ENCODE measurements at places on chromosomes 12 and 14. TPM values are rescaled to one million over a fixed set of nuclear protein-coding genes. Genes with fewer than 3 reads are reported as not detected.

The PTHLH gene
- not detected for total RNA-seq

The TGM1 gene
- total RNA-seq, result 1.1 TPM

The TBC1D30 gene
- total RNA-seq, result 0.35 TPM

The CLEC4D gene
- 0.11 TPM for total RNA-seq

The NKX2-1 gene
- not detected for total RNA-seq

The ANGEL1 gene
- total RNA-seq, result 10.5 TPM

The MYO1H gene
- total RNA-seq, result 0.16 TPM

The PRIMA1 gene
- total RNA-seq, result 10.3 TPM

The INHBE gene
- not detected for total RNA-seq

The ARHGAP9 gene
- 6.4 TPM for total RNA-seq

The TCL1B gene
- total RNA-seq, result not detected

The KRT72 gene
- not detected for total RNA-seq

The PLCZ1 gene
- not detected for total RNA-seq

The FLRT2 gene
- 3.4 TPM for total RNA-seq

The FUT8 gene
- 15.7 TPM for total RNA-seq

- DNase-seq, result no peak
These were observed 154.6 kb upstream of the NOS1 start for GRCh38 chr12:117516034-117516433.

GRCh38 chr12:122862110-122862634, 26.9 kb downstream of the HIP1R start:
- peak; percentile 58 for DNase-seq

DNA sequence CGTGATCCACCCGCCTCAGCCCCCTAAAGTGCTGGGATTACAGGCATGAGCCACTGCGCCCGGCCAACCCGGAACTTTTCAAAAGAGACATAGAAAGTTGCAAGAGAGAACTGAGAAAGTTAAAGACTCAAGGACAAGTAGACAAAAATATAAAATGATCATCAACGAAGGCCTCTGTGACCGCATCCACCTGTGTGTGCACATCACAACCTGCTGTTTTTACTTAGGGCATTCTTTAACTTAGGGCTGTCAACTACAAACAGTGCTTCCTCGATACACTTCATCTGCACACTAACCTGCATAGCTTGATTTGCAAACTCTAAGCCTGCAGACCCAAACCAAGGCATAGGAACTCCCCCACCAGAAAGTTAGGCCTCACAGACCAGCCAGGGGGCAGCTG, 14.8 kb downstream of the P2RX2 start:
- no peak for DNase-seq

DNA sequence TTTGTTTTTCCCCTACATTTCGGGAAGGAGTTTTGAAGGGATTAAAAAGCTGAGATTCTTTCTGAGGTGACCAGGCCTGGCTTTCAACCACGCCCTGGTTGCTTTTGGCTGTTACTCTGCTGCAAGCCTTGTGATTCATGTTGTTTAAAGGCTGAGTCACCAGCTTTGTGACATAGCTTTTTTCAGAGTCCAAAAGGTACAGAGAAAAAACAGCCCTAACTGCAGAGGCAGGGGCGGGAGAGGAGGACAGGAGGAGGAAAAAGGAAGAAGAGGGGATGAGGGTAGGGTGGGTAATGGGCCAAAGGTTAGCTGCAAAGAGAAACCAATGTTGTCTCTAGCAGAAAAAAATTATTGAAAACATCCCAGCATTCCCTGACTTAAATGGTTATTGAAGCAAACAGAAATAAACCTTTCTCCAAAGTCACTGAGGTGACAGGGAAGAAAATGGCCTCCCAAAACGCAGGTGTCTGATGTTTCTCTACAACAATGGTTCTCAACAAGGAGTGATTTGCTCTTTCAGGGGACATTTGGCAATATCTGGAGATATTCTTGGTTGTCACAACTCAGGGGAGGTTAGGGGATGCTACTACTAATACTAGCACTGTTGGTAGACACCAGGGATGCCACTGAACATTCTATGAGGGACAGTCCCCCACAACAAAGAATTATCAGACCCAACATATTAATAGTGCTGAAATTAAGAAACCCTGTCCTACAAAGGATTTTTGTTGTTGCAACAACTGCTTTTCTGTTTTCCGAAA, 2.1 kb upstream of the UBC start:
- no peak for DNase-seq

GRCh38 chr12:18108611-18109010, 18.6 kb upstream of the RERGL start:
- no peak for DNase-seq

- peak; percentile 95 for DNase-seq
These were observed 105.2 kb upstream of the ATF7IP start for GRCh38 chr12:14260011-14260993.

GRCh38 chr12:93759512-93760081, 82.4 kb downstream of the CRADD start:
- no peak for DNase-seq

DNA sequence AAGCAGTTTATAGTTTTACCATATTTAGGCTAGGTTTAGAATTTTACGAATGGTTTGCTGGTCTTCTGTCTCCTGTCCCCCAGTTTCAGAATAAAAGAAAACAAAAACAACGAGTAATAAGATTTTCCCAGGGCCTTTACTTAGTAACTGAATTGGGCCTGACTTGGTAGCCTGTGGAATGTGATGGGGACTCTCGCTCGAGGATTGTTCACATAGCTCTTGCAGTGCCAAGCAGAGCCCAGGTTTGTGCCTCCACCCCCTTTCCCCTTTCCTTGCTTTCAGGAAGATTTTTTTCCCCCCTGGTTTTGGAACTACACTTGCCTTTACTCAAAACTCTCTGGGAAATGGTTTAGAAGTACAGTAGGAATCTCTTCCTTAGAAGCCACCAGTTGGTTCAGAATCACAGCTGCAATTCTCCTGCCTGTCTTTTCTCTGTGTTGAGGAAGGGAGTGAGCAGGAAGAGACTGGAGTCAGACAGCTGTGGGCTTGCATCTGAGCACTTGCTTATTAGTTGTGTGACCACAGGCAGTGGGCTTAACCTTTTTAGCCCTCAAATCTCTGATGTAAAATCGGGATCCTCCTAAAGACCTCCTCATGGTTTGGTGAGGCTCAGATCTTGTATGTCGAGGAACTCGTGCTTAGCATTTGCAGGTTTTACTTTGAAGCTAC, 501.2 kb downstream of the PCNX1 start:
- no peak for DNase-seq

GRCh38 chr12:2940564-2940963, 18.6 kb upstream of the TEAD4 start:
- DNase-seq, result no peak

- DNase-seq, result no peak
These were observed 9.2 kb downstream of the CABP1 start for GRCh38 chr12:120649442-120650232.

GRCh38 chr12:103278329-103278728, 217.4 kb downstream of the C12orf42 start:
- DNase-seq, result no peak

DNA sequence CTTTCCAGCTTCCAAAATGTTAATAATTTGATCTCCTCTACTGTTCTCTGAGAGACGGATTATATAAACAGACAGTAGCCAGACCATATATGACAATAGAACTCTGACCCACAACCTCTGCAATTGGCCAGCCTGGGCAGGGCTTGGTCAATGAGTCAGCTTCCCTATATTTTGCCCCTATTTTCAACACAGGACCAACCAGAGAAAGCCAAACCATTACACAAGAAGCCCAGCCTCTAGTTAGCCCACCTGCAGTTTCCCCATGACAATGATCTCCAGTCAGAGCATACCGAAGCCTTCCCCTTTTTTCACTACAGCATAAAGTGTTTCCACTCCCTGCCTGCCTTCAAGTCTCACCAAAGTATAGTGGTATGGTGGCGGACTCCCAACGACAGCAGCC, 7.6 kb upstream of the EXD2 start:
- no peak for DNase-seq

- peak; percentile 74 for DNase-seq
These were observed 515 bp upstream of the ABCC9 start for GRCh38 chr12:21941506-21942376.

DNA sequence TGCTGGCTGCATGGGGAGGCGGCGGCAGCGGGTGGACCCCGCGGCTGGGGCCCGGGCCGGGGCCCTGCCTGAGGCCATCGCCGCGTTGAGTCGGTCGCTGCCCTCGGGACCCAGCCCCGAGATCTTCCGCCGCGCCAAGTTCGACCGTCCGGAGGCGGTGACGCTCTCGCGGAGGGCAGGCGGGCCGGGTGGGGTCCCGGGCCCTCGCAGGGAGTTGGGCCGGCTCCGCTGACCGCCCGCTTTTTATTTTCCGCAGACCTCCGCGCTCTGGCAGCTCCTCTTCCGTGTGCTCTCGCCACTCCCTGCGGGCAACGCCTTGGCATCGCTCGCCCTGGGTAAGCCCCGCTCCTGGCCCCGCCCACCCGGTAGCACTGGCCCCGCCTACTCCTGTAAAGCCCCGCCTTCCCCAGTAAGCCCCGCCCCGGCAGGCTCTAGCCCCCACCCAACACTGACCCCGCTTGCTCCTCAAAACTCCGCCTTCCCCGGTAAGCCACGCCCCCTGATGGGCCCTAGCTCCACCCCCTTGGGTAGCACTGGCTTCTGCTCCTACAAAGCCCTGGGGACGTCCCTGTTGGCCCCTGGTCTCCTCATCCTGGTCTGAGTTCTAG, 424 bp downstream of the TEDC1 start:
- peak; percentile 90 for DNase-seq

- DNase-seq, result no peak
These were observed 10.5 kb upstream of the STAC3 start for GRCh38 chr12:57261428-57261865.

- no peak for DNase-seq
These were observed 509.1 kb downstream of the VRK1 start for GRCh38 chr14:97306133-97306759.

GRCh38 chr12:124777399-124778372, 86.0 kb downstream of the SCARB1 start:
- no peak for DNase-seq

DNA sequence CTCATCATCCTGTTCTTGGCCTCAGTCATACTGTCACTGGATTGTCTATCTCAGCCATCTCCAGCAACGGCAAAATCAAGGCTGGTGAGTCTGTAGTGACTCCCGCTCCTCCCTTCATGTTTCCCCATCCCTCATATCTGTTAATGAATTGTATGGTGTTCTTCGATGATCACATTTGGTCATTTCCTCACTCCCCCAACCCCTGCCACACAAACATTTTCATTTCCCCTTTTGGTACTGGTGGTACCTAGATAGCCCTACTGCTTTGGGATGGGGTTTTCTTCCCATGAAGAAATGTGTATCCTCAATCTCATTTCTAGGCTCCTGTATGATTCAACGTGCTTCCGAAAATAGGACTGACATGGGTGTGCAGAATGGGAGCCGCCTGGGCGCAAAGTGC, 2.7 kb upstream of the KLHL33 start:
- no peak for DNase-seq

DNA sequence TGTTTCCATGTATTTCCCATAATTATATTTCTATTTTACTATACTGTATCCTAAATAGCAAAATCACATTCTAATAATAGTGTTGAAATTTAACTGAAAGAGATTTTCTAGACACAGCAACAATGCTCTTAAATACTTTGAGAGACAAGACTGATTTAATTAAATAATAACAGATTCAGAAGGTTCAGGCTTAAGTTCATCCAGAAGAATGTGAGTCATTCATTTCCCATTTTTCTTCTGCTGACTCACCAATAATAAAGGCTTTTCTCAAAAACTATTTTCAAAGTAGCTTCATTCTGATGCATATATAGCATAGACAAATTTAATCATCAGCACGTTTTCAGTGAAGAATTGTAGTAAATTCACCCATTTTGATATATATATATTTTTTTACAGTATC, 481.4 kb downstream of the MDGA2 start:
- DNase-seq, result no peak

- no peak for DNase-seq
These were observed 290.9 kb downstream of the LRIG3 start for GRCh38 chr12:58629376-58629775.

GRCh38 chr12:25347716-25348592, 97.2 kb upstream of the KRAS start:
- no peak for DNase-seq

DNA sequence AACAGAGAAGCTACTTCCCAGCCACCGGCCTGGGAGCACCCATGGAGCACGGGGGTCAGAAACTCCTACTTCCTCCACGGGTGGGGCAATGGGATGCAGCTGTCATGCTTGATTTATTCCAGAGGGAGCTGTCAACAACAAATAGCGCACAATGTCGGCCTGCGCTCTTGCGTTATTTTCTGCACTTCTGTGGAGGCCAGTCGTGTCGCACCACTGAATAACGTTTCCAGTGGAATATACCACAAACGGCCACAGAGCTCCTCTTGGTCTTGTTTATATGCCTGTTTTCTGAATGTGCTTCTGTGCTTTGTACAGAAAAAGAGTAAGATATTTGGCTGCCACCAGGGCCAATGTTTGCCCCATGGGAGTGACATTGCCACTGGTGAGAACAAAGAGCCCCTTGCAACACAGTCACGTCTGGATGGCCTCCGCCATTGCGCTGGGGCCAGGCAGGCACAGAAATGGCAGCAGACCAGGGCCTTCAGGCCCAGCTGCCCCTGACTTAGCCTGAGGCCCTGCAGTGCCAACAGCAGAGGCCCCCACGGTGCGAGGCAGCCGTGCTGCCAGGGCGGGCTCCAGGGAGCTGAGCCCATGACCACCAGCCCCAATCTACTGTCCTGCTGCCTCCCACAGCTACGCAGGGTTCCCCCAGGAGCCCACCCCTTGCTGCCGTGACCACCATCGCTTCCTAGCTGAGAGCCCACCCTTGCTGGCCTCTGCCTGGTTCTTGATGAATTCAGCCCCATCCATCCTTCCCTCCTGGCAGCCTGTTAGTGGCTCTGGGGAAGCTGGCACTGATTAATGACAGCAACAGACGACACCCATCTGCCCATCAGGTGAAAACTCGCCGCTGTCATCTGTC, 28.9 kb upstream of the TMEM179 start:
- DNase-seq, result no peak

- no peak for DNase-seq
These were observed 96.6 kb downstream of the SUDS3 start for GRCh38 chr12:118472940-118473339.

DNA sequence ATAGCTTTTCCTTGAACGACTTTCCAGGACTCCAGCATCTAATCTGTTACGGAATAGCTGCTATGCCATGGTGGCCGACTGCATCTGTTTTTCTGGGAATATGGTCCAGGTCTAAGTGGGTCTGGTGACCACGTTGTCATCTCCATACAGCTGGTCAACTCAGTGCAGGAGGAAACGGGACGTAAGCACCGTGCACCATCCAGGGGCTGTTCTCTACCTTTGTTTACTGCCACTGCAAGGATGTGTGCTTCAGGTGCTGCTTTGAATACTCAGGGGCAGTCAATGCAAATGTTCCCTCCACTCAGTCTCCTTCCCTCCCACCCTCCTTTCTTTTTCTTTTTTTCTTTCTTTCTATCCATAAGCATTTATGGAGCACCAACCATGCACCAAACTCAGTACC, 648.2 kb downstream of the VRK1 start:
- DNase-seq, result no peak

Data from Right ventricle myocardium inferior (tissue), 1 donor.